ENCODE measurements at places on chromosomes 6 and 20. TPM values are rescaled to one million over a fixed set of nuclear protein-coding genes. Genes with fewer than 3 reads are reported as not detected.

The PANK2 gene
- total RNA-seq = 39.7 TPM

The KHDC1 gene
- 4.0 TPM for total RNA-seq

The SLA2 gene
- total RNA-seq = not detected

The DOK5 gene
- 9.0 TPM for total RNA-seq

DNA sequence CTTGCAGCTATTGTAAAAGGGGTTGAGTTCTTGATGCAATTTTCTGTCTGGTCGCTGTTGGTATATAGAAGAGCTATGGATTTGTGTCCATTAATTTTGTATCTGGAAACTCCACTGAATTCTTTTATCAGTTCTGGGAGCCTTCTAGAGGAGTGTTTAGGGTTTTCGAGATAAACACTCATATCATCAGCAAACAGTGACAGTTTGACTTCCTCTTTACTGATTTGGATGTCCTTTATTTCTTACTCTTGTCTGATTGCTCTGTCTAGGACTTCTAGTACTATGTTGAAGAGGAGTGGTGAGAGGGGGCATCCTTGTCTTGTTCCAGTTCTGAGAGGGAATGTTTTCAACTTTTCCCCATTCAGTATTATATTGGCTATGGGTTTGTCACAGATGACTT is 120.8 kb upstream of the SSTR4 start:
- H3K27ac ChIP-seq = no peak overlapping the region
- DNase-seq = no peak
- no peak overlapping the region for H3K4me3 ChIP-seq
- peaks cover 1% of the 10 kb centered on the region for H3K36me3 ChIP-seq
- H3K27me3 ChIP-seq = peaks cover 3% of the 10 kb centered on the region
- peaks cover 18% of the 10 kb centered on the region for H3K4me1 ChIP-seq

- H3K4me3 ChIP-seq = peak overlapping the region; percentile 66
- DNase-seq = peak; percentile 86
- no peak overlapping the region for H3K27ac ChIP-seq
- H3K4me1 ChIP-seq = peaks cover 3% of the 10 kb centered on the region
- peaks cover 24% of the 10 kb centered on the region for H3K27me3 ChIP-seq
These were observed 4.6 kb downstream of the NPBWR2 start for GRCh38 chr20:64102647-64103354.

- no peak for DNase-seq
- H3K27ac ChIP-seq = no peak overlapping the region
- no peak overlapping the region for H3K4me3 ChIP-seq
- peaks cover 41% of the 10 kb centered on the region for H3K4me1 ChIP-seq
- H3K36me3 ChIP-seq = peaks cover 6% of the 10 kb centered on the region
- no peaks in the 10 kb centered on the region for H3K27me3 ChIP-seq
These were observed 179.5 kb upstream of the AKAP12 start for GRCh38 chr6:151060096-151060765.

DNA sequence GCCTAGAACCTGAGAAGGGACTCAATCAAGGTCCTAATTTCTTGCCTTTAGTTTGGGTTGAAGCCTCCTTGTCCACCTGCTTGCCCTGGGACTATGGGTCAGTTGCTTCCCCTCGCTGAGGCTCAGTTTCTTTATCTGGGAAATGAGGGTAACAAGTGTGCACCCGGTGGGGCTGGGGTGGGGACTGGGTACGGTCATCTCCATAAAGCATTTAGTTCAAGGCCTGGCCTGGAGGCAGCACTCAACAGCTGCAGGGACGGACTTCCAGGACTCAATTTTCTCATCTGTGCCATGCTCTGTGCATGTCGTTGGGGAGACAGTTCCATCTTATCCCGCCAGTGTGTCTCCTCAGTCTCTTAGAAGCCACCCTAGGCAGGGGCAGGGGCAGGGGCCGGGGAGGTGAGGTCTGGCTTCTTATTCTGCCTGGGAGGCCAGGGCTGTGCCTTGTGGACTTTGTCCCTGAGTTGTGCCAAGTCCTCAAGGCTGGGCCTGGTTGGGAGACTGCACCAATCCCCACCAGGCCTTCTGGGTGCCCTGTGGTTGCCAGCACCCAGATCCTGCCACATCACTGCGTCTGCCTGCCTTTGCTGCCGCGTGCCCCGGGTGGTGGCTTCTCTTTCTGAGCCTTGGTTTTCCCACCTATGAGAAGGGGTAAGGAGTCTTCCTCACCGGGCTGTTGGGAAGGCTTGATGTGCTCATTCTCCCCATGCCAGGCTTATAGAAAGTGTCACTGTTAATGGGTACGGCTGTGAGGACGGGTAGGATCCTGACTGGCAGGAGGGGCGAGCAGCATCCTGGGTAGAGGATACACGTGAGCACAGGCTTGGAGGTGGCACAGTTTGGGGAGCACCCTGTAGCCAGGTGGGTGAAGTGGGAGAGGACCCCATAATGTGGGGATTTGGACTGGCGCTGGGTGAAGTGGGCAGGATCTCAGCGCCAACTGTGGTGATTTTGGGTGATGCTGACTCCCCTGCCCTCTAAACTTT is 8.6 kb downstream of the SRC start:
- peak; percentile 49 for DNase-seq
- H3K27me3 ChIP-seq = no peaks in the 10 kb centered on the region
- peaks cover 26% of the 10 kb centered on the region for H3K4me1 ChIP-seq
- no peak overlapping the region for H3K27ac ChIP-seq
- H3K36me3 ChIP-seq = no peaks in the 10 kb centered on the region
- no peak overlapping the region for H3K4me3 ChIP-seq

DNA sequence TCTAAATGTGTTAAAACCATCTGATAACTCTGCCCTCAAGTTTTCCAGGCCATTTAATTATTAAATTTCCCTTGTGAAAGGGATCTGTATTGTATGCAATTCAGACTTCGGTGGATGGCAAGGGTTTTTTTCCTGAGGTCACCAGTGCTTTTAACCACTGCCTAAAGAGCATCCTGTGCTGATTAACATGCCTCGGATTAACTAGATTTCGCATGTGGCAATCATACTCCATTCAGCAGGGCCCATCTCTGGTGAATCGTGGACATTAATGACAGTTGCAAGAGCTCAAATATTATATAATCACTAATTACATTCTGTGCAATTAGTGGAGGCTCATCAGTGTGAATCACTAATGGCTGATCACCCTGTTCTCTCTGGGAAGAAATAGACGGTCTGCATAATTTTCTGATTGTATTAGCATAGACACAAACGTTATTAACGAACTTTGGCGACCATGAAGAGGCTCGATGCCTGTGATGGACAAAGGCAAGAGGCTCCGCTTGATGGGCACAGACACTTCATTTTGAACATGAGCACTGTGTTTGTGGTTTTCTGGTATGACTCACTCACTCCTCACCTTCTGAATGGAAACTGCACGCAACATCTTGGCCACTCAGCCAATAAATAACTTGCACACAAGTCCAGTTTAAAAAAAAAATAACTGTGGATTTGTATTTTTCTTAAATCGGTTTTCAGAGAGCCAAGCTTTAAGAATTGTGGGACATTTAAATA is 31.4 kb downstream of the LINC00237 start:
- H3K36me3 ChIP-seq = no peaks in the 10 kb centered on the region
- H3K4me1 ChIP-seq = no peaks in the 10 kb centered on the region
- no peak for DNase-seq
- H3K27me3 ChIP-seq = peaks cover 16% of the 10 kb centered on the region
- H3K27ac ChIP-seq = no peak overlapping the region

- H3K4me1 ChIP-seq = peaks cover 7% of the 10 kb centered on the region
- no peaks in the 10 kb centered on the region for H3K27me3 ChIP-seq
- H3K4me3 ChIP-seq = no peak overlapping the region
- H3K27ac ChIP-seq = no peak overlapping the region
- DNase-seq = no peak
These were observed 23.0 kb downstream of the ABRACL start for GRCh38 chr6:139051396-139052060.

- peak overlapping the region; percentile 69 for H3K27ac ChIP-seq
- H3K27me3 ChIP-seq = no peaks in the 10 kb centered on the region
- peaks cover 67% of the 10 kb centered on the region for H3K4me1 ChIP-seq
- H3K4me3 ChIP-seq = no peak overlapping the region
- no peak for DNase-seq
- H3K36me3 ChIP-seq = no peaks in the 10 kb centered on the region
These were observed 26.4 kb upstream of the PTGIS start for GRCh38 chr20:49594143-49594930.

GRCh38 chr6:100050550-100050949 is 56.5 kb upstream of the MCHR2 start:
- H3K27ac ChIP-seq = no peak overlapping the region
- H3K36me3 ChIP-seq = no peaks in the 10 kb centered on the region
- H3K4me3 ChIP-seq = no peak overlapping the region
- no peak for DNase-seq
- no peaks in the 10 kb centered on the region for H3K4me1 ChIP-seq
